Smooth muscle cell of trachea (primary cell): ENCODE measurements at places on chromosomes 3 and 15. TPM values are rescaled to one million over a fixed set of nuclear protein-coding genes. Genes with fewer than 3 reads are reported as not detected.

OSTN gene
- total RNA-seq, result 0.17 and 0.44 TPM in 2 replicates

SLC6A1 gene
- total RNA-seq, result under 0.01 TPM in 2 replicates

AMOTL2 gene
- 42.2 and 77.1 TPM in 2 replicates for total RNA-seq

CTSH gene
- 11.2 and 41.7 TPM in 2 replicates for total RNA-seq

ASB7 gene
- 17.6 and 23.7 TPM in 2 replicates for total RNA-seq

IREB2 gene
- total RNA-seq, result 18.4 and 34.2 TPM in 2 replicates

SH2D7 gene
- total RNA-seq, result under 0.01 TPM in 1 of 2 replicates, not detected in the other

UROC1 gene
- not detected in 2 replicates for total RNA-seq

CPB1 gene
- not detected in 2 replicates for total RNA-seq

SOX2 gene
- total RNA-seq, result 0.15 TPM in 1 of 2 replicates, not detected in the other

TBC1D2B gene
- 50.8 and 98.1 TPM in 2 replicates for total RNA-seq

NPAP1 gene
- not detected in 2 replicates for total RNA-seq

SCAMP2 gene
- total RNA-seq, result 20.1 and 26.1 TPM in 2 replicates

GOLGA6A gene
- not detected in 2 replicates for total RNA-seq

NUDT16 gene
- 16.6 and 17.0 TPM in 2 replicates for total RNA-seq

SAXO2 gene
- total RNA-seq, result 0.44 and 0.50 TPM in 2 replicates

IL16 gene
- total RNA-seq, result 2.0 and 6.1 TPM in 2 replicates

COL6A6 gene
- total RNA-seq, result 1.6 and 4.1 TPM in 2 replicates
